Ecto neural progenitor cell (in vitro differentiated cells): ENCODE measurements at places on chromosomes 2 and 18.
A peak's percentile ranks its signal among the peaks of the same experiment; 100 is the strongest.

DNA sequence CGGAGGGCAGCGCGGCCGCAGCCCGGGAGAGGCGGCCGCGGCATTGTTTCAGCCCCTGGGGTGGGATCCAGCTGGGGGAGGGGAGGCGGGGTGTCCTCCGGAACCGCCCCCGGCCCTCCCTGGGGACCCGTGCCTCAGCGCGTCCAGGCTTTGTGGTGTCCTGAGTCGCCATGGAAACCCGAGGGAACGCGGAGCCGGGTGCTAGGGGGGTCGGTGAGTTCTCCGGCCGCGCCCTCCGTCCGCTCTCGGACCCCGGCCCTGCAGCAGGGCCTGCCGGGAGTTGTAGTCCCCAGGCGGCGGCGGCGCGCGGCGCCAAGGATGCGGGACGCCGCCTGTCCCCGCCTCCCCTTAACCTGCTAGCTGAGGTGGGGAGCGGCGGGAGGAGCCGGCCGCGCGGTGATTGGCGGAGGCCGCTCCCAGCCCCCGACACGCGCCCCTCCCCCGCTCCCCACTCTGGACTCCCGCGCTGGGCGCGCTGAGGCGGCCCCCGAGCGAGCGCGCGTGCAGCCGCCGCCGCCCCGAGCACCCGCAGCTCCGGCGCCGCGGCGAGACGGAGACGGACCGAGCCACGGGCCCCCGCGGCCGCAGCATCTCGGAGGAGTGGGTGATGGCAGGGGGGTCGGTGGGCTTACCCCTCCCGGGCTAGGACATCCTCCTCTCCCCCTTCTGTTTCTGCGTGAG lies at the start of gene DPYSL5:
Gene DPYSL5, plus strand, starts transcription at position 478 of the 681 bp plus-strand sequence. CDS start 50,368 bp downstream, outside the sequence.
- DNase-seq, result peak; percentile 96

DNA sequence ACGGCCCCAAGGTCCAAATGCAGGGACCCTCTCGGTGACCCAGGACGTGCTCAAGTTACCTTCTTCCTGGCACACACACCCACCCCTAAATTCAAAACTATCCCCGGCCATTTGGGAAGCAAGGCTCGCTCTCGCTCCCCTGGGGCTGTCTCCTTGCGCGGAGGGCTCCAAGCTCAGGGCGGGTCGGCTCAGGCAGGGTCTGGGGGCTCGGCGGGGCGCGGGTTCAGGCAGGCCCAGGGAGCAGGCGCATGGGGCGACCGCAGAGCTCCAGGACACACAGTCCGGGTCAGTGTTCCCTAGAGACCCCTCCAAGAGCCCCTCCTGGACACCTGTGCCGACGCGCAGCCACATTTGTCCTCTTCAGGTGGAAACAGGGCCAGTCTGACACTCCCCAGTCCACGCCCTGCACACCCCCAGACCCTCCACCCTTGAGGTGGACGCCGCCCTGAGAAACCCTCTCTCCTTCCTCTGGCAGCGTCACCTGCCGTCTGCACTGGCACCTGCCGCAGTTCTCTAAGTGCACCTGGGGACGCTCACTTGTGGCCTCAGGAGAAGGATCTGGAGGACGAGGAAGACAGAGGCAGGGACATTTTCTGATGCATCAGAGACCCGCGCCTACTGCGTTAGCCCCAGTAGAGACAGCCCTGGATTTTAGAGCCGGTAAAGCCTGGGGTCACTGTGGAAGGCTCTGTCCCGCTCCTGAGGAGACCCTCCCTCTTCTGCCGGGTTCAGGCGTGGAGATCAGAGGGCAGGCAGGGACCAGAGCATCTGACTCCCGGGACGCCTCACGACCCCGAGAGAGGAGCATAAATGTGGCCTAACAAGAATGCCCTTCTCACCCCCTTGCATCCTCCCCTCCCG lies 138.8 kb downstream of the TWIST2 start:
- no peak for DNase-seq

DNA sequence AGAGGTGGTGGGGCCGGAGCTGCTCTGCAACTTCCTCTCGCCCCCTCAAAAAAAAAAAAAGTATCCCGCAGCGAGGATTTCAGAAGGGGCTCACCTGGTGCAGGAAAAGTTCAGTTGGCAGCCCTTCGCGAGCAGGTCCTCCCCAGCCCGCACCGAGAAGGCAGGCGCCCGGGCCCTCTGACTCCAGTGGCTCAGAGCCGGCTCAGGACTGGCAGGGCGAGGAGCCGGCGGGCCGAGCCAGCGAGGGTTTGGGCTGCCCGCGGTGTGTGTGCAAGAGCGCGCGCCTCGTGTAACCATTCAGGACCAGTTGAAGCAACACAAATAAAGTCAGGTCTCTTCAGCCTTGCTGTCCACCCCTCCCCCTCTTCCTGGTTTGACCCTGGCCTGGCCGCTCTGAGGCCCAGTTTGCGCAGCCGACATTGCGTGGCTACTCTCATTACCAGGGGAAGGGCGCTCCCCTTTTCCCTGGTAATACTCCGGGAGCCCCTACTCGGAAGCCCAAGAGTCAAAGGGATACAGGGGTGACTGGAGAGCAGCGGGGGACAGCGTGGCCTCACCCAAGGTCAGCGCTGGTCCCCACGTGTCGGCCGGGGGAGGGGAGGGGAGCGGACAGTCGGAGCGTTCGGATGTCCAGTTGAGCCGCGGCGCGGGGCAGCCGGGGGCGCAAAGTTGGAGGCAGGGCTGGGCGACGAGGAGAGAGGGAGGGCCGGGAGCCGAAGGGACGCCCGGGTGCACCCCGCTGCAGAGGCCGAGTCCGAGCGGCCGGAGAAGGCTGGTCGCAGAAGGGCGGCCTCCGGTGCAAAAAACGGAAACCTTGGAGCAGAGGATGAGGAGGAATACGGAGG lies 12.3 kb downstream of the EN1 start:
- peak; percentile 72 for DNase-seq

GRCh38 chr2:45678791-45679348 lies 27.4 kb downstream of the PRKCE start:
- no peak for DNase-seq

- DNase-seq, result no peak
Measured at GRCh38 chr2:216774620-216775019, 79.3 kb upstream of the IGFBP5 start.

- DNase-seq, result no peak
Measured at GRCh38 chr2:150339951-150340350, 147.5 kb downstream of the RND3 start.
